Cortex of kidney (tissue), 1 donor: ENCODE measurements at places on chromosomes 3 and 15.

DNA sequence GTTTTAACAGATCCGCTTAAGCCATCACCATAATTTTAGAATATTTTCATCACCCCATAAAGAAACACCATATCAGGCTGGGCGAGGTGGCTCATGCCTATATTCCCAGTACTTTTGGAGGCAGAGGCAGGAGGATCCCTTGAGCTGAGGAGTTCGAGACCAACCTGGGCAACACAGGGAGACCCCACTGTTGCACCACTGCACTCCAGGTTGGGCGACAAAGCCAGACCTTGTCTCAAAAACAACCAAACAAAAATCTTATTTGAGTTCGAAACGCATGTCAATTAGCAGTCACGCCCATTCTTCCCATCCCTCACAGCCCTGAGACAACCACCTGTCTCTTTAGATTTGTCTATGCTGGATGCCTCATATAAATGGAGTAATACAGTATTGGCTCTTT lies 119.9 kb downstream of the KLF13 start:
- DNase-seq = no peak

DNA sequence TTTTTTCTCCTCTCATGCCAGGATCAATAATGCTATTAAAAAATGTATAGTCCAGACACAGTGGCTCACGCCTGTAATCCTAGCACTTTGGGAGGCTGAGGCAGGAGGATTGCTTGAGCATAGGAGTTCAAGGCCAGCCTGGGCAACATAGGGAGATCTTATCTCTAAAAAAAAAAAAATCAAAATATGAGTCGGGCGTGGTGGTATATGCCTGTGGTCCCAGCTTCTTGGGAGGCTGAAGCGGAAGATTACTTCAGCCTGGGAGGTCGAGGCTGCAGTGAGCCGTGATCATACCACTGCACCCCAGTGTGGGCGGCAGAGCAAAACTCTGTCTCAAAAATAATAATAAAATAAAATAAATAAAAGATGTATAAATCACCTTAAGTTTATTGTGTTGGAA lies 75.4 kb downstream of the WWTR1 start:
- no peak for DNase-seq

GRCh38 chr3:197397838-197398237 lies 99.4 kb upstream of the DLG1 start:
- no peak for DNase-seq

DNA sequence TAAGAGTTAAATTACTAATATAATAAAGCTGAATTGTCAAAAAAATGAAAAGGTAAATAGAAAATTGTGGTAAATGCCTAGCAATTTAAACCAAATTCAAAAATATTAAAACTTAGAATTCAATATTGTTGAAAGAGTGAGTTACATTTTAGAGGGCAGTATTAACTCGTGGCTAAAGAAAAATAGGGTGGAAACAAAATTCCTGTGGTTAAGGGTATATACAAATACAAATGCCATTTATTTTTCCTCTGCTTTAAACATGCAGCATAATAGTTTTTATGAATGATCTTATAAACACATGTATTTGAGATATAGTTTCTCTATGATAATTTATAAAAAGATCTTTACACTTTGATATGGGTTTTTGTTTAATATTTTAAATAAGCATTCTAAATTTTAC lies 79.0 kb downstream of the NEDD4 start:
- no peak for DNase-seq

DNA sequence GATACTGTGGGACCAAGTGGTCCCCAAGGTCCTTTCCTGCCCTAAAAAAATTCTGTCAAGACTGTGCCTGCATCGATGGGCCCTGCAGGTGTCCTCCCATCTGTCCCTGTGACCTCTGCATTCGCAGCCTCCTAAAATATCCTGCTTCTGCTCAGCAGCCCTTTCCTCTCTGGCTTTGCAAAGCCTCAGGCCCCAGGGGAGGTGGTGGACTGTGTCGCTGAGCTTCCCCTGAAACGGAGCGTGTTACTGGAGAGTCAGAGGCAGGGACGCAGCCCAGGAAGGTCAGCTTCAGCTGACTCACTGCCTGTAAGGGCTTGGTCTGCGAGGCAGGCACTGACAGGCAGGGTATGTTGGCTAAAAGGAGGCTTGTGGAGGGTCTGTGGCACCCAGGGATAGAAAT lies 110.0 kb downstream of the RAB11A start:
- no peak for DNase-seq

- no peak for DNase-seq
Measured at GRCh38 chr3:72951259-72951722, 45.3 kb upstream of the PPP4R2 start.

- DNase-seq = no peak
Measured at GRCh38 chr15:88638626-88639372, at the start of gene ISG20. ISG20 (plus strand) TSS chr15:88639016; CDS start chr15:88639367, 351 bp downstream.

- no peak for DNase-seq
Measured at GRCh38 chr3:157542711-157543500, 39.7 kb upstream of the VEPH1 start.

- no peak for DNase-seq
Measured at GRCh38 chr3:127719369-127719768, 46.6 kb downstream of the ABTB1 start.

DNA sequence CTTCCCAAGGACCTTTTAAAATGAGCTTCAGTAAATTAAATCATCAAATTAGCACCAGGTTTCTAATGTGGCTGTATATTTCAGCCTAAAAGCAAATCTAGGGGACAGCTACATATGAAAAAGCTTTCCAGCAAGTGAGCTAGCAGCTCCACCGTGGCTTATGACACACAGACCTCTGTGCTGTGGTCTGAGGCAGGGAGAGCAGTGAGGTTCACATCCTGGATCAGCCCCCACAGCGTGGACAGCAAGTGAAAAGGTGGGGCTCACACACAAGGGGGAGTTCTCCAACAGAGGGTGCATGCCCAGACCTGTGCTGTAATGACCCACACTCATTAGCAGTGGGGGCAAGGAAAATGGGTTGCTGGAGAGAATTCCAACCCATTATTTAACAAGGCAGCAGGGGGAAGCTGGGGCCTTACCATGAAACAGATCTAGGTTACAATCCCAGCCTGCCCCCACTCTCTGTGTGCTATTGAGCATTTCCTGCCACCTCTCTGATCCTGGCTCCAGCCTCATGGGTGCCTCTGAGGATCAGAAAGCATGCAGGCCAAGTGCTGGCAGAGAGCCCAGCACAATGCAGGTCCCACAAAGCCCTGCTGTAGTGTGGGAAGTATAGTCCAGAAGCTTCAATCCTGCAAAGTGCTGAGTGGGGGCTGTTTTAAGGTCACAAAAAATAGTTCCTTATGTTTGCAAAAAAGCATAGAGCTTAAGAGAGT lies 48.2 kb downstream of the RASGRF1 start:
- DNase-seq = no peak

- no peak for DNase-seq
Measured at GRCh38 chr3:184417619-184418327, 37.9 kb downstream of the CHRD start.

- DNase-seq = no peak
Measured at GRCh38 chr3:61354604-61355003, 103.4 kb upstream of the FHIT start.

DNA sequence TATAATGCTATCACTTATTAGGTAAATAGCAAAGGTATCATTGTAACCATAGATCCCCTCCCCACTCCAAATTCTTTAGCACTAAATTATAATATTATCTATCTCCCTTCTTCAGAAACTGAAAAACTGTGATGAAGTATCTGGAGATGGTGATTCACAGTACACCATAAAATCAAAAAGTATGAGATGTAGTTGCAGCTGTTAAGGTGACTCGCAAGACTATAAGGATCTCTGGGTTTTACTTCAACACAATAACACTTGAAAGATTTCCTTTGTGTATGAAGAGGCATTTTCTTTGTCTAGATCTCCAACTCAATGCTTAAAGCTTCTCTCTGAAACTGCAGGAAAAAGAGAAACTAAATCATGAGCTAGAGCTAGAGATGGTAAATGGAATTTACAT lies 46.9 kb downstream of the IFT57 start:
- DNase-seq = no peak

DNA sequence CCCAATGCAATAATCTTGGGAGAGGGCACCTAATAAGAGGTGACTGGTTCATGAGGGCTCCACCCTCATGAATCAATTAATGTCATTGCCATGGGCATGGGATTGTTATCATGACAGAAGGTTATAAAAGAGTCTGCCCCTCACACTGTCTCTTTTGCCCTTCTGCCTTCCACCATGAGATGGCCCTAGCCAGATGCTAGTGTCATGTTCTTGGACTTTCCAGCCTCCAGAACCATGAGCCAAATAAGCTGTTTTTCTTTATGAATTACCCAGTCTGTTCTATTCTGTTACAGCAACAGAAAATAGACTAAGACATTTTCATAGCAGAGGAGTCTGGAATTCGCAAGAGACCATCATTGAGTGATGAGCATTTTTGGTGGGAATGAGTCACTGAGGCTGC lies 16.0 kb upstream of the RAD18 start:
- DNase-seq = no peak

DNA sequence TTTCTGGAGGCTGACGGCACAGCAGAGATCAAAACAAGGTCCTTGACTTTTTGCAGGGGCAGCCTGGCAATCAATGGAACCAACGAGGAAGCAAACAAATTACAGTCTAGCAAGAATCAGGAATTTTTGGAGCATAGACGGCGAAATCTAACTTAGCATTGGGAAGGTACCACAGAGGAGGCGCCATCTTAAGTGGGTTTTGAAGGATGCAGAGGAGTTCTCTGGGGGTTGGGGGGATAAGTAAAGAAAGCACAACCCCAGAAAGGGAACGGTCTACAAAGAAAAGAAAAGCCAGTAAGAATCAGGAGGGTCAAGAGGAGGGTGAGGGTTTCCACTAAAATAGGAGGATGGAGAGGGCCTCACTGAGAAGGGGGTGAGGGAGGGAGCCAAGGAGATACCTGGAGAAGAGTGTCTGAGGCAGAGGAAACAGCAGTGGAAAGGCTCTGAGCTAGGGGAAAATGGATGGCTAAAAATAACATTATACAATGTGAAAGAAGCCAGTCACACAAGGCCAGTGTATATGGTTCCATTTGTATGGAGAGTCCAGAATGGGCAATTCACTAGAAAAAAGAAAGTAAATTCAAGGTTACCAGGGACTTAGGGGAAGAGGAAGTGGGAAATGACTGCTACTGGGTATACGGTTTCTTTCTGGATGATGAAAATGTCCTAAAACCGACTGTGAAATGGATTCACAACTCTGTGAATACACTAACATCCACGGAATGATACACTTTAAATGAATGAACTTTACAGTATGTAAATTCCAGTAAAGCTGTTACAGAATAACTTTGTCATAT lies 25.2 kb upstream of the IQSEC1 start:
- no peak for DNase-seq

DNA sequence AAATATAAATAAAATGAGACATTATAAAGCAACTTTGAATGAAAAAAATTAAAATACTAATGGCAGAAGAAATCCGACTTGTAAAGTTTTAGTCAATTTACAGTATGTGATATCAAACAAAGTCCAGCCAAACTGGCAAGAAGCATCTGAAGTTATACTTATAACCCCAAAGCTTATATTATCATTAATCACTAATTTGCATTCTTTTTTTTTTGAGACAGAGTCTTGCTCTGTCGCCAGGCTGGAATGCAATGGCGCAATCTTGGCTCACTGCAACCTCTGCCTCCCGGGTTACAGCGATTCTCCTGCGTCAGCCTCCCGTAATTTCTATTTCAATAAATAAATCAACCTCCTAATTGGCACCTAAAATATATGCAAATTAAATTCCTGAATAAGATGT lies 80.1 kb downstream of the AQR start:
- no peak for DNase-seq

DNA sequence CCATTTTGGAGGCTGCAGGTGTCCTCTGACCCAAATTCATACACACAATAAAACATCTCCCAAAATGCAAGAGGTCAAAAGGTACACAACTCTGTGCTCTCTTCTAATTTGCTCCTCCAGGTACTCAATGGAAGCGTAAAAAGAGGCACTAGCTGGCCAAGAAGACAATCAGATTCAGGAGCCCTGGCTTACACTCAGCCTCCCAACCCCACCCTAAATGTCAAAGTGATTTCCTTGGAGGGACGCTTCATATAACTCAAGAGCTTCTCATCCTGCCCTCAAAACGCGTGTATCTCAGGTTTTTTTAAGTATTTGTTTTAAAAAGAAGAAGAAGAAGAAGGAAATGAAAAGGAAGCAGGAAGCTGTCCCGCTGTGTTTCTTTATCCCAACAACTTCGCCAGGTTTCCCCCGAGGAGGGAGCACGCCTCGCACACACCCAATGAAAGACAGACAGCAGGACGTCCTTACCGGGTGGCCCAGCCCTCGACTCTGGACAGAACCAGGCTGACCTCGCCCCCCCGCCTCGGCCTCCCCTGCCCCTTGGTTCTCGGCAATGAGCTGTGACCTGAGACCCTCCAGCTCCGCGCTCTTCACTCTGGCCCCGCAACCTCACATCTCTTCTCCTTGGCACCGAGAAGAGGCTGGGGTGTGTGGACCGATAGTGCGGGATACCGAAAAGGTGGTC lies 620.7 kb upstream of the ZNF385D start:
- no peak for DNase-seq

- no peak for DNase-seq
Measured at GRCh38 chr3:62562017-62562416, 188.7 kb upstream of the FEZF2 start.

DNA sequence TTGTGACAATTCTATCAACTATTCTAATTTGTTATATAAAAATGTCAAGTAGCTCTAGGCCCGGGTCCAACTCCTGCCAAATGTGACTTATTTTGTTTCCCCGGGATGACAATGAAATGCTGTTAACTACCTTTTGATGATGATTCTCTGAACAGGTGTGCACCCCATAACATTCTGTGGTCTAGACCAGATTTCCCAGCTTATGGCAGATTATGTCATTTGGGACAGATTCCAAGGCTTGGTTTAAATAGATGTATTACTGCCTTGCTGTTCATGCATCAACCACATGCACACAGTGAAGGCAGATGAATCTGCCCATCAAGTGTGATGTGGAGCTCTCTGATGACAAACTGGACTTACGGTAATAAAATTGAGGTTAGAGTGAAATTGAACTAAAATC lies 150.5 kb downstream of the MECOM start:
- DNase-seq = no peak

DNA sequence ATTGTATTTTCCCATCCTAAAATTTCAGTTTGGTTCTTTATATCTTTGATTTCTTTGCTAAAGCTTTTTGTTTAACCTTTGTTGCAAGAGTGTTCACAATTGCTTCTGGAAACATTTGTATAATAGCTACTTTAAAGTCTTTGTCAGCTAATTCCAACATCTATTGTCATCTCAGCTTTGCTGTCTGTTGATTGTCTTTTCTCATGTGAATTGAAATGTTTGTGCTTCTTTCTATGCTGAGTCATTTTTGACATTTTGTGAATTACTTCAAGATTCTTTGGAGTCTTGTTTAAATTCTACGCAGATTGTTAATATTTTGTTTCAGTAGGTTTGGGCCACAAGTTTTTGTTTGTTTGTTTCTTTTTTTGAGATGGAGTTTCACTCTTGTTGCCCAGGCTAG lies 73.2 kb downstream of the SUCNR1 start:
- DNase-seq = no peak

GRCh38 chr3:45965653-45966052 lies 22.4 kb downstream of the CXCR6 start:
- no peak for DNase-seq

GRCh38 chr15:32802286-32802936 lies 84.6 kb downstream of the GREM1 start:
- no peak for DNase-seq

- DNase-seq = no peak
Measured at GRCh38 chr15:40338041-40338657, 2.6 kb downstream of the CCDC9B start.

- DNase-seq = no peak
Measured at GRCh38 chr15:51720201-51720995, 17.1 kb downstream of the LYSMD2 start.
